Mesendoderm (in vitro differentiated cells): ENCODE measurements at places on chromosomes 2 and 18.

DNA sequence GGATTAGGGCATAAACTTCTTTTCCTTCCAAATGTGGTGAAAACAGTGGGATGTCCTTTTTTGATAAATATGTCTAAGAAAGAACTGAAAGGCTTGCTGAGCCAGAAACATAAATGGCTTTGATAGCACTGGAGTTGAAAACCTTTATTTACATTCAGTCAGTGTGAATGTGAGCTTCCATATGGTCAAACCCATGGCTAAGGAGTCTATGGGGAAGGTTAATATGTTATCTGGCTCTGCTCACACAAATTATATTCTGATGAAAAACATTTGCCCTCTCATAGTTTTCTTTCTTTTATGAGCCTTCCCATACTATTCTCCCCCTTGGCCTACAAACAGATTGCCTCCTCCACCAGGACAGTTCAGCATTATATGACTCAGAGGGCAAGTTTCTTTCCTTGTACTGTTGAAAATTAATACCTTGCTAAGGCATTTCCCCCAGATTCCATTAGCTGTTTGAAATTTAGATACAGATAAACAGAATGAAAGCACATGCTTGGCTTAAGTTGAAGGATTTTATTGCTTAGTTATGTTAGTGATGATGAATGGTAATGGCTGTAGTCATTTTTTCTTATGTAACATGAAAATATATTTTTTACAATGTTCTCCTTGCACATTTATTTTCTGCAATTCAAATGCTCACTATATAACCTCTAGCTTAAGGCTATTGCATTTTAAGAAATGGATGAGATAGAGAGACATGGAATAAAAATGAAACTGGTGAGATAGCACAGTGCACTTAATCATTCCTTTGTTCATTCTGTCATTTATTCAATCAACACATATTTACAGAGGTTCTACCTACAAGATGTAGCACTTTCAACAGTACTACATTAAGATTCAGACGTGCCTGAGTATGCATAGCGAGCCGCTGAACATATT lies 544.1 kb downstream of the LRRTM4 start:
- DNase-seq = no peak

- no peak for DNase-seq
Observed at GRCh38 chr18:61597316-61597715, 264.1 kb downstream of the CDH20 start.

GRCh38 chr2:158095269-158095668 lies 6.4 kb upstream of the UPP2 start:
- DNase-seq = no peak

- no peak for DNase-seq
Observed at GRCh38 chr2:111168528-111169239, 48.0 kb downstream of the BCL2L11 start.

DNA sequence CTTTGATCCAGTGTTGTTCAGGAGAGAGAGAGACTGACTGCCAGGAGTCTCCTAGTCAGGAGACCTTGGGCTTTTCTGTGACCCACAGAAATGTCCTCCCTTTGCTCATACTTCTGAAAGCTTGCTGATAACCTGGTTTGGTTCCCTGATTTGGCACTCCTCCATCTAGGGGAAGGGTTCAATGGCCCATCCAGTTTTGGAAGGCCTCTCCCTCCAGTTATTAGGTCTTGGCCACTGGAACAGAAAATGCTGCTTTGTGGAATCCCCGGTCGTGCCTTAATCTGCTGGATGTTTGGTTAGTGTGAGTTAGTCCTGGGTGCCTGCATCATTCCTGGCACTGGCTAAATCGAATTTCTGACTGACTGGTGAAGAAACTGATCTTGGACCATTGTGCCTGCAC lies 35.7 kb downstream of the KDM3A start:
- no peak for DNase-seq

- DNase-seq = peak; percentile 44
Observed at GRCh38 chr2:65017335-65017734, 28.1 kb downstream of the SLC1A4 start.

- DNase-seq = no peak
Observed at GRCh38 chr2:75667884-75668283, 21.3 kb downstream of the MRPL19 start.

GRCh38 chr2:146489386-146489785 lies 1355.4 kb upstream of the ACVR2A start:
- DNase-seq = no peak

DNA sequence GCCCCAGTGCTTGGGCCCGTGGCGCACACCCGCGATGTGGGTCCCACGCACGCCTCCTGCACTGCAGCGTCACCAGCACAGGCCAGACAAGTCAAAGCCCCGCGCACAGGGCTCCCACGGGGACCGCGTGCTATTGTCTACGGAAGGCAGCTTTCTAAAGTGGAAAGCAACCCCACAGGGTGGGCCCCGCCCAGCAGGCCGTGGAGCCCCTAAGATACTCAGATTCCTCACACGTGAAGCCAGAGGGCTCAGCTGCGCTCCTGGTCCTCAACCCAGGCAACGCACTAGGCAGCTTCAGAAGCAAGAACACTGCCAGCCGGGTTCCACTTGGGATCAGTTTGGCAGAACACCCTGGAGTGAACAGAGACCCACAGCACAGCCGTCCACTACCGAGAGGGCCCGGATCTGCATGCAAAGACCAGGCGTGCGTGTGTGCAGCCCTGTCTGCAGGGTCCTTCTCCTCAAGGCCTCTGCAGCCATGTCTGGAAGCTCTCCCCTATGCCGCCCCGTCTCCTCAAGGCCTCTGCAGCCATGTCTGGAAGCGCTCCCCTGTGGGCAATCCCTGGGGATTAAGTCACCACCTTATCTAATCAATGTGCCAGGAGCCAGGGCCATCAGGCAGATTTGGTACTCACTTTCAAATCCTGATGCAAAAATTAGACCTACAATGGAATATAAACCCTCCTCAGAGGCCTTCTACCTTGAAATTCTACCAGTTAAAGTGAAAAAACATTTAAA lies 231.3 kb downstream of the HDAC4 start:
- DNase-seq = peak; percentile 19

- no peak for DNase-seq
Observed at GRCh38 chr2:149744865-149745264, 157.3 kb upstream of the MMADHC start.
